ENCODE measurements at places on chromosomes 2 and 18. TPM values are rescaled to one million over a fixed set of nuclear protein-coding genes. Genes with fewer than 3 reads are reported as not detected.

ALK gene
- 2.1 TPM for total RNA-seq

DNA sequence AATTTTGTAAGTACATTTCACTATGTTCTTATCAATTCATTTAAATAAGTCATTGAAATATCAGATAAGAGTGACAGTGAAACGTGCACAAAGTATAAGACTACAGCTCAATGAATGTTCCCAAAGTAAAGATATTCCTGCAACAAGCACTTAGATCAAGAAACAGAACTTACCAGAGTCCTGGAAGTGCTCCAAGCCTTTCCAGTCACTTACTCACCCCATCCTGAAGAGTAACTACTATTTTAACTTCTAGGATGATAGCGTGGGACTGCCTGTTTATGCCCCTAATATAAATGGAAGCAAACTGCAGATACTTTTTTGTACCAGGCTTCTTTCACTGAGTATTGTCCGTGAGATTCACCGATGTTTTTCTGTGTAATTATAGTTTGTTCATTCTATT lies 768.9 kb downstream of the SLC4A3 start:
- H3K27ac ChIP-seq = no peak overlapping the region
- H3K36me3 ChIP-seq = peaks cover 3% of the 10 kb centered on the region
- H3K27me3 ChIP-seq = no peaks in the 10 kb centered on the region
- H3K4me3 ChIP-seq = no peak overlapping the region
- no peak for DNase-seq

CD28 gene
- not detected for total RNA-seq

- H3K27me3 ChIP-seq = no peaks in the 10 kb centered on the region
- no peaks in the 10 kb centered on the region for H3K36me3 ChIP-seq
- H3K27ac ChIP-seq = no peak overlapping the region
- H3K4me1 ChIP-seq = peaks cover 8% of the 10 kb centered on the region
- no peak for DNase-seq
Measured at GRCh38 chr18:63451799-63452660, 24.7 kb upstream of the SERPINB5 start.

- DNase-seq = no peak
- no peaks in the 10 kb centered on the region for H3K27me3 ChIP-seq
- no peaks in the 10 kb centered on the region for H3K36me3 ChIP-seq
- peaks cover 3% of the 10 kb centered on the region for H3K4me1 ChIP-seq
- no peak overlapping the region for H3K27ac ChIP-seq
Measured at GRCh38 chr2:61660511-61661388, 122.6 kb upstream of the XPO1 start.

GRCh38 chr18:35611518-35611917 lies 30.0 kb downstream of the GALNT1 start:
- no peak overlapping the region for H3K27ac ChIP-seq
- no peaks in the 10 kb centered on the region for H3K27me3 ChIP-seq
- peaks cover 23% of the 10 kb centered on the region for H3K4me1 ChIP-seq
- H3K36me3 ChIP-seq = no peaks in the 10 kb centered on the region
- no peak for DNase-seq
- H3K4me3 ChIP-seq = no peak overlapping the region

RAD51AP2 gene
- total RNA-seq = 0.16 TPM

LTBP1 gene
- 30.2 TPM for total RNA-seq

DNA sequence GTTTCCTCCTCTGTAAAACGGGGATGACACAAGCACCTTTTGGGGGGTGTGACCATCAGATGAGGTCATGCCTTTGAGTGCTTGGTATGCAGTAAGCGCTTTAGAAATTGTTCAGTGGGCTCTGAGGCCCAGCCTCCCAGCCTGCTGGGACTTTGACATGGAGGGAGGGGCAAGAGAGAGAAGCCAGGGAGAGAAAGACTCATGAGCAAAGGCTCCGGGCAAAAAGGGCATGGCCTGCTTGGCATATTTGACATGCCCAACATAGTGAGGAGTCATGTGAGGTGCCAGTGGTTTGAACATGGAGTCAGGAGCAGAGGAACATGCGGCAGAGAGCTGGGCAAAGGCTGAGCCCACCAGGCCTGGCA lies 14.0 kb downstream of the TNS1 start:
- no peak for DNase-seq
- H3K4me3 ChIP-seq = no peak overlapping the region
- peaks cover 2% of the 10 kb centered on the region for H3K27me3 ChIP-seq
- H3K27ac ChIP-seq = peak overlapping the region; percentile 1

NEU4 gene
- 0.14 TPM for total RNA-seq

DNA sequence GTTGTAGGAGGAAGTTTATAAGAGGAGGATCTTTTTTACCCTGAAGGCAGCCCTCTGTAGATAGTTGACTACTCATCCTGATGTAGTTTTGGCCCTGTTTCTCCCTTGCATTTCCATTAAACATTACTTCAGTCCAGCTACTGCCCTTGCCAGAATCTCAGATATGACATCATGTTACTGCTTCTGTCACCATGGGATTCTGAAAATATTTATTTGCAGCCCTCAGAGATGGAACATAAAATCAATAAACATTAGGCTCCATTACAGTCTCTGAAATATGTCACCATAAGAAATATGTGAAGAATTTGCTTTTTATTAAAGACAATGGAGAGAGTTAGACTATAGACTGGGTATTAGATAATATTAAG lies 68.7 kb upstream of the STK39 start:
- no peak overlapping the region for H3K4me3 ChIP-seq
- no peaks in the 10 kb centered on the region for H3K27me3 ChIP-seq
- DNase-seq = no peak
- H3K27ac ChIP-seq = no peak overlapping the region
- H3K4me1 ChIP-seq = peaks cover 5% of the 10 kb centered on the region

DNA sequence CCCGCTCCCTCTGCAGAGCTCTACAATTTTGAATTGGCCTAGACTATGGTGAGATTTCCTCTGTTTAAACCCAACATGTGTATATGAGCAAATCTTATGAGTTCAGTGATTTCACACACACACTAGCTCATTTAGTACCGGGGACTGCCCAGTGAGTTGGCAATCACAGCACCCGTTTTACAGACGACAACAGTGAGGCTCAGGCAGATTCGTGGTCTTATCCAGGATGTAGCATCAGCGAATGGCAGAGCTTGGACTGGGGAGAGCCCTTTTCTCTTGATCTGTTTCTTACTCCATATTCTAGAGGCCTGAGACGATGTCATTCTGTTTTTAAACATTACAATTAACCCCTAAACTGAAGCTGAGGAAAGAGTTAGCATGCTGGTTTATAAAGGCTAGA lies 419.9 kb downstream of the NBAS start:
- no peak overlapping the region for H3K27ac ChIP-seq
- no peak for DNase-seq
- peaks cover 31% of the 10 kb centered on the region for H3K4me1 ChIP-seq
- H3K36me3 ChIP-seq = peaks cover 2% of the 10 kb centered on the region
- H3K4me3 ChIP-seq = no peak overlapping the region
- H3K27me3 ChIP-seq = no peaks in the 10 kb centered on the region

DNA sequence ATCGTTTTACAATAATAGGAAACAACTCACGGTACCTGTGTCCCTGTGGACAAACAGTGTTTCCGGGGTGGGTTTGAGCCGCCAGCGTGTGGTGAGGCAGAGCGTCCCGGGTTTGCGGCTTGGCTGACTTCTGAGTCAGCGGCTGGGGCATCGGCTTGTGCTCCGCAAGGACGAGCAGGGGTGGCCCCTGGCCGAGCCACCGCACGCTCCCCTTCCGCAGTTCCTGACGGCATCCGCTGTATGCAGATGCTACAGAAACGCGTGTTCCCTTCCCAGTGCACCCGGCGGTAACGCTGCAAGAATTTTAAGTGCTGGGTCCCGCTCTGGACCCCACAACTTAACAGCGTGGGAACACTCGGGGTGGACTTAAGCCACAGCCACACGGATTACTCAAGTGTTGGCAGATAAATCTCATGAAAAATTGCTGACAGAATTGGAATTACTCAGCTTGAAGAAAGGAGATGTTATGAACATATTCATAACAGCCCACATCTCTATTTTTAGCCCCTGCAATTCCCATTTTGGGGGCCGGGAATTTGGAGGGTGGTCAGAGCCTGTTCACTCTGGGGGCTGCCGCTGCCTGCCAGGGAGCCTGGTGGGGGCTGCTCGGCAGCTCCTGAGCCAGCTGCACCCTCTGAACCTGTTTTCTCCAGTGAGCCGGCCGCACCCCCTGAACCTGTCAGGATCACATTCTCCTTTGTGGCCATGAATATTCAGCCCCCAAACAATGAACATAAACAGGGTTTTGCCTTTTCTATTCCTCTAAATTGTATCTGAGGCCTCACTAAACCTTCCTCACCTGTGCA lies 12.6 kb upstream of the KCNG2 start:
- H3K27me3 ChIP-seq = peaks cover 58% of the 10 kb centered on the region
- H3K4me1 ChIP-seq = no peaks in the 10 kb centered on the region
- no peak for DNase-seq
- H3K27ac ChIP-seq = no peak overlapping the region
- no peaks in the 10 kb centered on the region for H3K36me3 ChIP-seq
- no peak overlapping the region for H3K4me3 ChIP-seq

HOXD3 gene
- 1.9 TPM for total RNA-seq

SIX2 gene
- not detected for total RNA-seq

GRCh38 chr2:240930096-240930630 lies 24.0 kb downstream of the CROCC2 start:
- H3K27me3 ChIP-seq = peaks cover 4% of the 10 kb centered on the region
- no peak overlapping the region for H3K4me3 ChIP-seq
- no peaks in the 10 kb centered on the region for H3K36me3 ChIP-seq
- no peaks in the 10 kb centered on the region for H3K4me1 ChIP-seq
- DNase-seq = no peak
- no peak overlapping the region for H3K27ac ChIP-seq

TEKT4 gene
- total RNA-seq = not detected

LRRTM4 gene
- total RNA-seq = 10.1 TPM

GRCh38 chr2:187982668-187983067 lies 309.0 kb upstream of the GULP1 start:
- no peaks in the 10 kb centered on the region for H3K36me3 ChIP-seq
- H3K27ac ChIP-seq = no peak overlapping the region
- no peak for DNase-seq
- no peaks in the 10 kb centered on the region for H3K4me1 ChIP-seq

DNA sequence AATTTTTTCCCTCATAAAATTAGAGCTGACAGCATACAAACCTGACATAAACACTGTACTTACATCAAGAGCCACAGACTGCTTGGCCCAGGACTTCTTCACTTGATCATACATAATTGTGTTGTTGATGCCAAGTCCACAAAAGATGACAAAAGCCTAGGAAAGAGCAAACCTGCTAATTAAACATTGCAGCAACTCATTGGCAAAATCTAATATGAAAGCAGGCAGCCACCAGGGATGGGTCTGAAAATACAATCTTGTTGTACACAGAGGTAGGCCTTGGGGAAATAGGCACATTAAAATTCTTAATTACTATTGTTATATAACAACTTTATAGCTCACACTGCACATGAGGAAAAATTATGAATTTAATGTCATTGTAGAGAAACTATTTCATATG lies 255.8 kb downstream of the PDE11A start:
- no peak for DNase-seq
- H3K4me3 ChIP-seq = no peak overlapping the region
- no peaks in the 10 kb centered on the region for H3K36me3 ChIP-seq
- no peaks in the 10 kb centered on the region for H3K4me1 ChIP-seq

GRCh38 chr2:42211291-42211690 lies 42.1 kb downstream of the EML4 start:
- no peaks in the 10 kb centered on the region for H3K27me3 ChIP-seq
- peaks cover 2% of the 10 kb centered on the region for H3K36me3 ChIP-seq
- no peak overlapping the region for H3K4me3 ChIP-seq
- DNase-seq = no peak
- peaks cover 5% of the 10 kb centered on the region for H3K4me1 ChIP-seq
- no peak overlapping the region for H3K27ac ChIP-seq

DNA sequence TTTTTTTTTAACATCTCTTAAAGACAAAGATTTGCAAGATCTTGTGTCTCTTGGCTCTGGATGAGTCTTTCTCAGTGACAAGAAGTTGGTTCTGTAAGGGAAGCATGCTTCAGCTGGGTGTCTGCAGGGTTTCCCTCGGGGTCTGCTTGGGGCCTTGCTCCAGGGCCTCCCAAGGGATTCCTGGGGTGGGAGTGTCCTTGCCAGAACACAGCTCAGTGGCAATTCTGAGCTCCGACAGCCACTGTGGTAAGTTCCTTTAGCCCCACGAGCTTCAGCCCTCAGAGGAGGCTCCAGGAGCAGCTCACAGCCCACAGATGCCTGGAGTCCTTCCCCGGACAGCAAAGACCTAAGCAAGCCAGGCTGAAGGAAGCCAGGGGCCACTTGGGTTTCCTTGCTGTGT lies 52.4 kb downstream of the EMX1 start:
- no peak for DNase-seq
- no peak overlapping the region for H3K27ac ChIP-seq
- H3K27me3 ChIP-seq = no peaks in the 10 kb centered on the region
- no peak overlapping the region for H3K4me3 ChIP-seq
- H3K36me3 ChIP-seq = no peaks in the 10 kb centered on the region

DNA sequence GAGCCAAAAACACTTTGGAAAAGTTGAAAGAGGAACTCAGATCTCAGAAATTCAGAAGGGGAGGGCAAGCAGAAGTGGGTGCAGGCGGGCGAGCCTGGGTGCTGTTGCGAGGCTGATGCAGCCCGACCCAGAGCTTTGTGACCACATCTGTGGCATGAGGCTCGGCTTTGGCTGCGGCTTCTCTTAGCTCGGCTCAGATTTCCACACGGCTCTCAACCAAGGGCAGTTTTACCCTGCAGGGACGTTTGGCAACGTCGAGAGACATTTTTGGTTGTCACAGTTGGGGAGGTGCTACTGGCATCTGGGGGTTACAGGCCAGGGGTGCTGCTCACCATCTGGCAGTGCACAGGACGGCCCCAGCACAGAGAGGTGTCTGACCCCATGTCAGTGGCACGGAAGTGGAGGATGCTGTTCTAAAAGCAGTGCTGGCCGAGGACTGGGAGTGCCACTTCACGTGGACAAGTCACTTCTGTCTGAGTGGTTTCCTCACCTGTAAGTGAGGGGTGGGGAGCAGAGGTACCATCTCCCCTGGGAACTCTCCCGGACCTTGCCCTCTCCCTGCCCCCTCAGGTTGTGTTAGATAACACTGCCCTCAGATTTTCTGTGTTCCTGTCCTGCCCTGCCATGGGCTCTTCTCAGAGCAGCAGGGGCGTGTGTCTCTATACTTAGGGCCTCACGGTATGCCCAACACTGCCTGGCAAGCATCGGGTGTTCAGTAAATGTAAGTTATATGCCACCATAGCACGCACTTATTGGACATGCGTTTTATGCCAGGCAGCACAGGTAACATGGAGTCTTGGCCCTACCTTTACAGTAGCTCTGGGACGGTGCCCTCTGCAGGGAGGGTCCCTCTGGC lies 48.7 kb upstream of the FAHD2A start:
- H3K36me3 ChIP-seq = no peaks in the 10 kb centered on the region
- H3K4me1 ChIP-seq = peaks cover 8% of the 10 kb centered on the region
- no peak for DNase-seq
- H3K27me3 ChIP-seq = peaks cover 10% of the 10 kb centered on the region
- H3K4me3 ChIP-seq = no peak overlapping the region

- H3K4me3 ChIP-seq = no peak overlapping the region
- no peaks in the 10 kb centered on the region for H3K36me3 ChIP-seq
- H3K27ac ChIP-seq = no peak overlapping the region
- no peaks in the 10 kb centered on the region for H3K27me3 ChIP-seq
Measured at GRCh38 chr2:51194656-51195055, 162.7 kb upstream of the NRXN1 start.

All from neural crest cell (in vitro differentiated cells).